ENCODE measurements at places on chromosomes 3 and 15. TPM values are rescaled to one million over a fixed set of nuclear protein-coding genes. Genes with fewer than 3 reads are reported as not detected.

The LMAN1L gene
- not detected for total RNA-seq

DNA sequence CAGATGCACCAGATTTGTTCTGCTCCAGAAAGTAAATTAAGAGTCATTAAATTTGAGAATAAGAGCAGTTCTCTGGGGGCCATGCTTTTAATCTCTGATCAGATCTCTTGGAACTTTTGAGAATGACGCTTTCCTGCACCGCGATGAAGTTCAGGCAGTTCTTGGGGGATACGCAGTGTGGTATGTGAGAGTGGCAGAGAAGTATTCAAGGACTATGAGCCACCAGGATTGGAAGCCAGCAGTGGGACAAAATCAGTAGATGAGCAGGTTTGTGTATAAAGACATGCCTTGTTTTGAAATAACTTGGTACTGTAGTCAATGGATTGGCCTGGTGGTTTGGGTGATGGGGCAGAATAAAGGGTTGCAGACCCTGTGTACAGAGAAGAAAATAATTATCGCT, 483.6 kb downstream of the ERC2 start:
- DNase-seq: no peak

DNA sequence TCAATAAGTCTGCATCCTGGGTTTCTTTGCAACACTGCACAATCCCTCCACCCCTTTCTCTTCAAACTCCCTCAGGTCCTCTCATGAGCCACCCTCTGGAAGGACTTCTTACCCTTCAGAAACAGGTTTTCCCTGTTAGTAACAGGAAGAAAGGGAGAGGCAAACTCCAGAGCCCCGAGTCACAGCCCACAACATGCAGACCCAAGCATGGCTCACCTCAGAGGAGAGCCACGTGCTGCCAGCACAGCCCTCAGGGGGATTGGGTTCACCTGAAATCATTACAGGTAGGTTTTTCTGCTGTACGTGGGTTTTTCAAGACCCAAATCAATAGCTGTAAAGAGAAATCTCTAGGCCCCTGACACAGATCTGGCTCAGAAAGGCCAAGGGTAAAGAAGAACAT, 359.7 kb upstream of the ATP10A start:
- DNase-seq: no peak

DNA sequence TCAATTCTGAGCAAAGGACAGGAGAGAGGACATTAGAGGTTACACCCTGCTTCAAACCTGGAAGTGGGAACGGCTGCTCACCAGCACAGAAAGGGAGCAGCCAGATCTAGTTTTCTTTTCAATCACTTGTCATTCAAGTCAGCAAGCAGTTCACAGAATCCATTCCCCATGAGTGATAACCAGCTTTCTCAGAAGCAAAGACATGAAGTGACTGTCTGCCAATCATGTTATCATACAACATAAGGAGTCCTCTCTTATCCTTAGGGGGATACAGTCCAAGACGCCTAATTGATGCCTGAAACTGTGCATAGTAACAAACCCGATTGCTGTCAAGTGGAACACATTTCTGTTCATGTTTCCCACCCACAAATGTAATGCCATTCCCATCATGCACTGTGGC, 54.7 kb downstream of the FAM98B start:
- DNase-seq: no peak

- no peak for DNase-seq
Observed at GRCh38 chr15:32670623-32671022, 29.1 kb downstream of the SCG5 start.

GRCh38 chr3:106810300-106810875, 566.9 kb upstream of the CCDC54 start:
- no peak for DNase-seq

GRCh38 chr3:170372190-170372879, 14.8 kb downstream of the SKIL start:
- DNase-seq: no peak
